Thoracic aorta (tissue), 2 donors: ENCODE measurements at places on chromosomes 13 and 19. TPM values are rescaled to one million over a fixed set of nuclear protein-coding genes. Genes with fewer than 3 reads are reported as not detected.

- no peak for DNase-seq
Measured at GRCh38 chr19:38464421-38465082, 31.1 kb downstream of the RYR1 start.

ZNF835 gene
- total RNA-seq, result 4.7 TPM

- DNase-seq, result no peak
Measured at GRCh38 chr13:63041640-63042414, 1626.2 kb upstream of the PCDH20 start.

DNA sequence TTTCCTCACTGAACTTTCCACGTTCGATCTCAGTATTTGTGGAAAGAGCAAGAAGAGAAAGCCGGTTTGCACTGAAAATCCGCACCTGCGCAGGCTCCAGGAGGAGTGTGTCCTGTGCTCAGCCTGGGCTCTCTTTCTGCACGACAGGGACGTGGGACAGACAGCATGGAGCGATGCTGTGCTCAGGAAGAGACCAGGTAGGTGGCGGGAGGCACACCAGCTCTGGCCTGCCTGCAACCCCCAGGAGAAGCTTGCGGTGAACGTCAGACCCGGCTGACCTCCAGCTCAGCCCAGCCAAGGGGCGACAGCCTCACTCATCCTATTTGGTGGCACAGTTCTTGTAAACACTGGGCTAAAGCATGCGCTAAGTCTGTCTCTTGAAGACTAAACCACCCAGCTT is 35.9 kb downstream of the NAXD start:
- DNase-seq, result no peak

CCDC70 gene
- not detected for total RNA-seq

DNA sequence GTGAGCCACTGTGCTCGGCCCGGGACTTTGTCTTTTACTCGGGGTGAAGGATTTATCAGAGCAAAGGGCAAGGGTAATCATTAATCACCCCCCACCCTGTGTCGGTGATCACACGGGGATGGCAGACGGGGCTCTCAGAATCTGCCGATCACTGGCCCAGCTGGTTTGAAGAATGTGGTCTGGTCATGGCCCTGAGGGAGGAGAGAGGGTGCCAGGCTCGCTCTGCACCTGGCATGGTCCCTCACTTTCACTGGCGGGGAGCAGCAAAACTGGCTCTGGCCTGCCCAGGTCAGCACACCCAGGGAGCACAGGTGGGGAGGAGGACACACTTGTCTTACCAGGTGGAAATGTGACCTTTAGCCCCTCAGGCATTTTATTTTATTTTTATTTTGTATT is 10.2 kb downstream of the REEP6 start:
- no peak for DNase-seq

DNA sequence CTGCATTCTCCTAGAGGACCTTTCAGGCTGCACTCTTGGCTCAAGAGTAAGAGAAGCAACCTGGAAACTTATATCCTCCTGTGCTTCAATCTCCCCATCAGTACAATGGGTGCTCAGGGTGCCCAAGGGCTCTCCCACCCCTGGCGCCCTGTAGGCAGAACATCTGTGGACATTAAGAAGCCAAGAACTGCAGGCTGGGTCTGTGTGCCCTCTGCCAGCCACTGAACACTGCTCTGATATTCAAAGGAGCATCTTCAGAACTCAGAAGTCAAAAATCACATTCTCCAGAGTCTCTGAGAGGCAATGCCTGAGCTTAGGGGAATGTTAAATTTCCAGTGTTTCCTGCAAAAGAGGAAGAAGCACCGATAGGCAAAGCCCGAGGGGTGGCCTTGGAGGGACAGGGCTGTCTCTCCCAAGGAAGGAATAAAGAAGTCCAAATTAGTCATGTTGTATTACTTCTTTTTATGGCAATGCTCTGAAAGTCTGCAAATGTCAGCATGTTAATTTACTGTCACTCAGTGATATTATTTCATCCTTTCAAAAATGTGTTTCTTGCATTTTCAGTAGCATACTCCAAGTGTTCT is 88.1 kb downstream of the TSHZ3 start:
- DNase-seq, result no peak
